ENCODE measurements at places on chromosomes 7 and 10.

GRCh38 chr10:86693721-86694369 lies 25.5 kb downstream of the LDB3 start:
- peak; percentile 71 for DNase-seq

DNA sequence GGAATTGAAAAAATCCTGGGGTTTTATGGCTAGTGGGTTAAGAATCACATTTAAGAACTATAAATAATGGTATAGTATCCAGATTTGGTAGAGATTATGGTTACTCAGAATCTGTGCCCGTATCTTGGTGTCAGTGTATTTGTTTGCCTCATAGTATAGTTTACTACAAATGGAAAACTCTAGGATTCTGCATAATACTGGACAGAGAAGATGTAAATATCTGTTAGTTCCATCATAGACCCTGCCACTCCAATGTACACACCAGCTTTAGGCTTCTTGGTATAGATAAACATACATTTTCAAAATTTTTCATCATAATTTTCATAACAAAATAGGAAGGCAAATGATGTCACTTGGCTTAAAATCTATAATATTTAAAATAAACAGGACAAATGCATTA lies 108.1 kb downstream of the CFTR start:
- DNase-seq: no peak

GRCh38 chr7:36115448-36116321 lies 37.4 kb upstream of the EEPD1 start:
- DNase-seq: no peak

DNA sequence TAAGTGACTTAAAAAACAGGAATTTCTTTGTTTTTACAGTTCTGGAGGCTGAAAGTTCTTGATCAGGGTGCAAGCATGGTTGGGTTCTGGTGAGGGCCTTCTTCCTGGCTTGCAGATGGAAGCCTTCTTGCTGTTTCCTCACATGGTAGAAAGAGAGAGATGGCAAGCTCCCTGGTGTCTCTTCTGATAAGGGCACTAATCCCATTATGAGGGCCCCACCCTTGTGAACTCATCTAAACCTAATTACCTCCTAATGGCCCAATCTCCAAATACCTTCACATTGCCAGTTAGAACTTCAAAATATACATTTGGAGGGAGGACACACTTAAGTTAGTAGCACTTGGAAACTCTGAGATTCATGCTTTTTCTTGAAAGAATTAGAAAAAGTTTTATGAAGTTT lies 314.4 kb upstream of the AOAH start:
- no peak for DNase-seq

- peak; percentile 52 for DNase-seq
Observed at GRCh38 chr7:6615723-6616555, 529 bp downstream of the ZNF853 start.

- no peak for DNase-seq
Observed at GRCh38 chr10:58590924-58591323, 78.3 kb downstream of the BICC1 start.

DNA sequence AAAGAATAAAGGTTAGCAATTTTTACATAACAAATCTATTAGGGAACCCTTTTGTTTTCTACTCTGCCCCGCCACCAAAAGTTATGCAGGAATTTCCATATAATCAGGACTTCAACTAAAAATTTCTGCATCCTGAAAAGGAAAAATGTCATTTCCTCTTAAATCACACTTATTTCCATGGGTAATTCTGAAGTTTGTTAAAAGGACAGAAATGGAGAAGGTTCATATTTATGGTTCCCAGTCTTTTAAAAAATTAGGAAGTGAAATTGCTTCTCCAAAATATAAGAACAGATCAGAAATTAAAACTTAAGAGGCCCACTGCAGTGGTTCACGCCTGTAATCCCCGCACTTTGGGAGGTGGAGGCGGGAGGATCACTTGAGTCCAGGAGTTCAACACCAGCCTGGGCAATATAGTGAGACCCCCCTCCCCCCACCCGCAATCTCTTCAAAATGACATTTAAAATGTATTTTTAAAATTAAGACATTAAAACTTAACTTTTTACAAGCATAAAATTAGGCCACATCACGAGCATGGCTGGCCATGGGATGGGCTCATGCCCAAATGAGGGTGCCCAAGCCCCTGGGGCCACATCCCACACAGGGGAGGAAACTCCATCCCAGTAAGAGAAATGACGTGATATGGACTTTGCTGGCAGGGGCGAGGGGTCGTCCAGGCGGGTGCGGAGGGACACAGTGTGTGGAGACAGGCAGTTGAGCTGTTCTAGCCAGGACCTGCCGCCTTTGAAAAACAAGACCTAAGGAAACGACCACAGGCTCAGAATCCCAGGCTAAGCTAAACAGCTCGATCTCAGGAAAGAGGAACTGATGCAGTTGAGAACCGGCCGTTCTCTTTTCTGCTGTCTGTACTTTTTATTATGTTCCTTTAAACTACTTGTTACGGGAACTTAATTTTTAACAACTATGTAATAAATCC lies 51.3 kb upstream of the NFE2L3 start:
- no peak for DNase-seq

- DNase-seq: no peak
Observed at GRCh38 chr10:9561821-9562505, 1455.7 kb upstream of the CELF2 start.

DNA sequence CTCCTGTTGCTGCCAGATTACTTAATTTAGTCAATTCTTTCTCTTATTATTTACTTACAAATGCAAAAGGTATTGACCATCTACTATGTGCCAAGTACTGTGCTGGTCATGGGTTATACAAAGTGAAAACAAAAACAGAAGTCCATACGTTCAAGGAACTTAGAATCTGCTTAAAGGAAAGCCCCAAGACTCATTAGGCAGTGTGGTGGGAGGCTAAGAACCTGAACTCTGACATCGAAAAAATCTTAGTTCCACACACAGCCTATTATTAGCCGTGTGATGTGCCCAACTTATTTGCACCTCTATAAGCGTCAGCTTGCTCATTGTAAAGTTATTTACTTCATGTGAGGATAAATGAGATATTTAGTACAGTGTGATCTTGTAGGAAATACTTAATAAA lies 227.4 kb upstream of the SORCS1 start:
- no peak for DNase-seq

DNA sequence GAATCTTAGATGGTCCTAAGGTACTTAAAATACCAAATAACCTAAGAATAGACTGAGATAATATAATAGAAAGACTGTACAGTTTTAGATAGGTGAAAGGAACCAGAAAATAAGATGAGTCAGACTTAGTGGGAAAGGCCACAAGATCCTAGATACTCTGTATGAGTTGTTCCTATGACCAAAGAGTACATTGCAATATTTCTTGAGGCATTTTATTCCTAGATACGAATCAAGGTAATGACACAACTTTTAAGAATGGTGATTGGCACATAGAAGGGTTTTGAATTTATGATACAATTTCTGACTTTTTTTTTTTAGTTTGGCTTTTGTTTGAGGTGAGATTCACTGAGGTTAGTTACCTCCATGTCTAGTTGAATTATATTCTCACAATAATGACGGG lies 30.2 kb downstream of the MGAM start:
- no peak for DNase-seq

DNA sequence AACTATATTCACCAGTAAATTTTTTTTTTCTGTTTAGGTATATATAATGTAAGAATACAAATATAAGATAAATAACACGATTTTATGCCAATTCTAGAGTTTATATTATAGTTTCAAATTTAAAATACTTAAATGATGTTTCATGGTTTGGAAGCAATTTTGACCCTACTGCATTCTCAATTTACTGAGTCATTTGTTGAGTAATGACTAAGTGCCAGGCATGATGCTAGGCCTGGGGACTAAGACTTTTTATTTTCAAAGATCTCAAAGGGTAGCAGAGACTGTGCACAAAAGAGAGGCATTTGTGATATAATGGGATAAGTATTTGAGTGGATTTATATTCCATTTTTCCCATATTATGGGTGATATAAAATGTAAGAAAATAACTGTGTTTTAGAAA lies 78.9 kb upstream of the SMIM30 start:
- DNase-seq: no peak

DNA sequence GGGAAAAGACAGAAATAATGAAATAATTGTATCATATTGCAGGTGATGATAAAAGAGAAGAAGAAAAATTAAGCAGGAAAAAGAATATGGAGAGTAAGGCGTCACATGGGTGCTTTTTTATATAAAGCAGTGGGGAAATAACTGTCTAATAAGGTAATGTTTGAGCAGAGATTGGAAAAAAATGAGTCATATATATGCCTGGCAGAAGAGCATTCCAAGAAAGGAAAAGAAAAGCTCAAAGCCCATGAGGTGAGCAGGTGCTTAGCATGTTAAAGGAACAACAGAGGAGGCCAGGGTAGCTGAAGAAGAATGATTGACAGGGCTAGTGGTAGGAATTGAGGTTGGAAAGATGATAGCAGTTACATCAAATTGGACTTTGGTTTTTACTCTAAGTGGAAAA lies 739.5 kb downstream of the SORCS1 start:
- no peak for DNase-seq

DNA sequence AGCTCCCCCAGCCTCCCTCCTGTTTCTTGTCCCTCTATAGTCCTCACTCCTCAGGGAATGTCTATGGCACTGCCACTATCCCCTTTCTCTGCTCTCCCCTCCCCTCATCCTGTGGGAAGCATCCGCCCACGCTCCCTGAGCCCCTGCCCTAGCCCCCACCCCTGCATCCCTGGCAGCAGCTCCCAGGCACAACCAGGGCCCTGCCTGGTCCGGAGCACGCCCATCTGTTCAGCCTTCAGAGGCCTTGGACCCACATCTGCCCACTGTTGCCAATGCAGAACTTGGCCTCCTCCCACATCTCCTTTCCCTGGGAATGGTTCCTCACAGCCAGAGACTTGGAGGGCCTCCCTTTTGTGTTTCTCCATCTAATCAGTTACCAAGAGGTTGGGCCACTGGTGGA lies 20.4 kb upstream of the TBRG4 start:
- no peak for DNase-seq

- peak; percentile 28 for DNase-seq
Observed at GRCh38 chr7:29243910-29244655, 49.5 kb downstream of the CHN2 start.

GRCh38 chr10:3330663-3331062 lies 158.1 kb upstream of the PITRM1 start:
- DNase-seq: no peak

GRCh38 chr10:5195727-5196374 lies 786 bp upstream of the AKR1C4 start:
- no peak for DNase-seq

GRCh38 chr7:69516238-69516820 lies 81.9 kb upstream of the AUTS2 start:
- no peak for DNase-seq

DNA sequence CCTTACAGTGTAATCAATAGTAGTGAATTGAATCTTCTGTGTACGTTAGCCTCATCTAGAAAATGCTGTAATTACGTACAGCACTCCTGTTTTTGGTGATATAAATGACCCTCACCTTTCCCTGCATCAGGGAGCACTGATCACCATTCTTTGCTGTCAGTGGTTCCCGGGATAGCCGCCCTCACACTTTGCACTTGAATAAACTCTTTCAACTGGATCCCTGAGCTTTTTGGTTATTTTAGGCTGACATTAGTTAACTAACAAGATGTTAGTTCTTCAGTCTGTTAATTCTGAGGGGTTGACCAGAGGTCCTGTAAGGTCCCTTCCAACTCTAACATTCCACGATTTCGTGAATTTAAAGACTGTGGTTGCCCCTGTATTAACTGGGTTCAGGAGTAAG lies 23.4 kb upstream of the ZC3HAV1 start:
- DNase-seq: no peak

DNA sequence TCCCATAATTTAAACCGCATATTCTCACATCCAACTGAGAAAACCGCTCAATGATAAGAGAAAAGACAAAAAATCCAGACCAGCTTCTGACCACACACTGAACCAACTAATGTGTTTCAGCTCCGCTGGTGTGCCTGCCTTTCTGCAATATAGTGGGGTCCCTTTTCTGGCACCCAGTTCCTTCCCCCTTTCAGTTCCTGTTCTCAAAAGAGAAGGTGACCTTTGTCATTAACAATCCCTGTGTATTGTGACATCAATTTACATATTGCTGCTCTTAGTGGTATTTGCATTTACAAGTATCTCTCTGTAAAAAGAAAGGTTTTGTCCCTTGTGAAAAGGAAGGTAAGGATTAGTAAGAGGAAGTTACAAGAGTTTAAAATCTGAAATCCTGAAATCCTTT lies 1.4 kb downstream of the PPP1R17 start:
- DNase-seq: no peak

DNA sequence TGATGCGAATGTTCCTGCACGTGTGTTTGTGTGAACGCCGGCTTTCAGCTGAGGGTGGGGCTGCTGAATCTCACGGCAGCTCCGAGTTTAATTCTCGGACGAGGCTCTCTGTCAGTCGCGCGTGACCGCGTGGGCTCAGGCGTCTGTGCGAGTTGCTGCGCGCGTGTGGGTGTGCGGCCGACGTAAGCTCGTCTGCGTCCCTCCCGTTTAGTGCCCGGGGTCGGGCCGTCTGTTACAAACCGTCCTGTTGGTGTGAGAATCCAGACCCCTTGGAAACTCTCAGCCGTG lies 41.6 kb upstream of the CFAP46 start:
- DNase-seq: no peak

- DNase-seq: peak; percentile 24
Observed at GRCh38 chr7:51647486-51647885, 330.9 kb upstream of the COBL start.

DNA sequence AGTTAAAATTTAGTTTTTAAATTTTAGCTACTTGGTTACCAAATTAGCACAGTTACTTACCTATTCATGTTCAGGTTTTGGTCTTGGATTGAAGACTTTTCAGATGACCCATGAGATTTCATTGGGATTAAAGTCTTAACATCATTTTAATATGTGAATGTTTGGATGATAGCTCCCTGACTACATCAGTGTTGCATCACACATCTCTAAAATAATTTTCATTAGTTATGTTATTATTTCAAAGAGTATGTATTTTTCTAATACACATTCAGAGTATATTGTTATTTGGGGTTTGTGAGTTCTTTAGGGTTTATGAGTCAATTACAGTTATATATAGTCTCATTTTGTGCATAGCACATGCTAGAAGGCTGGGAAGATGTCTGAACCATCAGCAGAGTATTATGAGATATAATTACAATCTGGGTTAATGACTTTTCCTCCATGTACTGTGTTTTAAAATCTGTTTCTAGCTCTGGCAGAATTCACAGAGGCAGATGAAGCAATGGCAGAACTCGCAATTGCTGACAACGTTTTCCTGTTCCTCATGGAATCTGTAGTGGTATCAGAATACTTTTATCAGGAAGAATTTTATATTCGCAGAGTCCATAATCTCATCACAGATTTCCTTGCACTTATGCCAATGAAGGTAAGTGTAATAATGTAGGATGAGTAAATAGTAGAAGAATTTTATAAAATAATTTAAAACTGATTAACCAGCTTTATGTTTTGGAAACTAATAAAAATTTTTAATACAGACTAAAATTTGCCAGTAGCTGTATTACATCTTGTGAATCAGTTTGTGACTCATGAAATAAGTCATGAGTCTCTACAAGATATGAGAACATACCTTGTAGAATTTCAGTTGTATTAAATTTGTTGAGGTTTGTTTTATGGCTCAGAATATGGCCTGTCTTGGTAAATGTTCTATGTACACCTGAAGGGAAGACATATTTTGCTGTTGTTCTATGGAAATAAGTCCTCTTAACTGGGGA lies 26.9 kb downstream of the NUP205 start:
- DNase-seq: no peak

Measured in WERI-Rb-1 (cell line).